ENCODE measurements at places on chromosomes 3 and 15.
A peak's percentile ranks its signal among the peaks of the same experiment; 100 is the strongest.

GRCh38 chr3:125436921-125437320 lies 61.8 kb upstream of the ZNF148 start:
- no peak for DNase-seq

DNA sequence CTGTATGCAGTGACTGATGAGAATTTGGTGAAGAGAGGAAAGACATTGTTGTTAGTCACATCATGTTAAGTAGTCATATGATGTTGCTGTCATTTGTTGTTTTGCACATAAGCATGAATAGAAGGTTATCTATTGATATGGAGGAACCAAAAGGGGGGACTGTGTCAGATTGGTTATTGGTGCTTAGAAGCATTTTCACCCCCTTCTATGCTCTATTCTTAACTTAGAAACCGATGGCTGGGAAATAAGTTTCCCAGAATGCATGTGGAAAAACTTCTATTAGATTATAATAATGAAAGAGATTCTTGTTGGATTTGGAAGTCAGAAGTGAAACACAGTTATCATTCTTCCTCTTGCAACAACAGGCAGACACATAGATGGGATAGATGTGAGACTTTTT lies 33.2 kb upstream of the CADM2 start:
- DNase-seq, result no peak

DNA sequence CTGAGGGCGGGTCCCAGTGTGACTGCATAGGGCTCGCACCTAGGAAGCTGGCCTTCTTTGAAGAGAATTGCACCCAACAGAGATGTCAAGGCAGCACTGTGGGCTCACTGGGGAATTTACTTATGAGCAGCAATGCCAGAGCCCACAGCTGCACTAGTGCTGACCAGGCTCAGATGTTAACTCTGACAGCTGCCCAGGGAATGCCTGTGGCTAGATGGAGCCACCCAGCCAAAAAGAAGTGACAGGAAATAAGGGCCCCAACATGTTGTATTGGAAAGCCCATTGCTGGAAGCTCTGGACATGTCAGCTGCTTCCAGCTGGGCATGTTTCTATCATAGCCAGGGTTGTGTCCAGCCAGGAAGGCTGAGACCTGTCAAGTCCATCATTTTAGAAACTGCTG lies 90.9 kb upstream of the ZNF280D start:
- DNase-seq, result no peak

DNA sequence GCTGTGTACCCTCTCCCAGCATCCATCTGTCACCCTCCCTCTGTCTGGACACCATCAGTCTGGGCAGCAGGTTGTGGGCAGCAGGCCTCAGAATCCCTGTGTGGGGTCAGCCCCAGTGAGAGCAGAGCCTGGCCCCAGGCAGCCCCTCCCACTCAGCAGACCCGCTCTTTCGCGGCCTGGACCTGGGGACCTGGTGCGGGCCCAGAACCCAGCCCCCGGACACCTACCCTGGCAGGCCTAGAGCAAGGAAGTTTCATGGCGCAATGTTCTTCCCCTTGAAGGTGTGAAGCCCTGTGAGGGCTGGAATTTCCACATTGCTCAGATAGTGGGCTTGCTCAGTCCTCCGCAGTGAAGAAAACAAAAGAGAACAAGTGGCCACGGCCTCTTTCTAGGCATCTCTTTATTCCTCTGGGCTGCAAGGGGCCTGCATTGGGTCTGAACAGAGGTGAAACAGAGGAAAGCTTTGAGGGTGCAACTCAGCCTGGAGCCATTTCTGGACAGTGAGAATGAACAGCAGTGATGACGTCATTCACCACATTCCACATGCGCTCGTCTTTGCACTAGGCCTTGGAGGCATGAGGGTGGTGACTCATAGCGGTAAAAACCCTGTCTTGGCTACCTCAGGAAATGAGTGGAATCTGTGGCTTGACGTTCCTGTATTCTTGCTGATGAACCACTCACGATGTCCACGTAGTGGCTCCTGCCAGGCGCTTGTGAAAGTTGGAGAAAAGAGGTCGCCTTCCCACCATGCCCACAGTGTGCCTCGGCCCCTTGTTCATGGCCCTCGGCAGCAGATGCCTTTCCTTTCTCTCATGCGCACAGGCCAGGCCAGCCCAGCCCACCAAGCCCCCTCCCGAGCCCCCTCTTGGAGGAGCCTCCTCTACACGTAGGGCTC lies 66.1 kb downstream of the SLC30A4 start:
- DNase-seq, result peak; percentile 44

DNA sequence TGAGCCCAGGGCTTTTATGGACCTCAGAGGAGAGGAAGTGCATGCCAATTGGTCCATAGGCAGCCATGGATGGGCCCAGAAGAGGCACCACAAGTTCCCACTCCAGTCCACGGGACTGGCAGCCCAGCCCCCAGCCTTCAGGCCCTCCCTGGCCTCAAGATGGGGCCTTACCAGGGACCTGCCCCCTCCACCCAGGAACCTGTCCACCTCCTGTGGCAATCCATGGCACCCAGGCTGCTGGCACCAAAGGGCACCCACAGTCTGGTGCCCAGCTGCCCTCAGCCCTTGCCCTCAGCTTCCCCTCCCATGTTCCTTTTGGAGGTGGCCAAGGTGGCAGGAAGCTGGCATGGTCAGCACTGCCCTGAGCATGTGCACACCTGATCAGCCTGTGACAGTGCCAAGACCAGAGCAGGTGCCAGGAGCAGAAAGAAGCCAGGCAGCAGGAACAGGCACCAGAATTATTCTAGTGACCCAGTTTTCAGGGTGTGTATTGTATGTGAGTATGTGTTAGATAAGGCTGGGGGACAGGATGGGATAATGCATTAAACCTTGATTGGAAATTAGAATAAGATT lies 415.0 kb downstream of the NTRK3 start:
- DNase-seq, result no peak

- no peak for DNase-seq
These were observed 118.4 kb upstream of the ROBO1 start for GRCh38 chr3:79886204-79886603.
